ENCODE measurements at places on chromosomes 16 and 17.

DNA sequence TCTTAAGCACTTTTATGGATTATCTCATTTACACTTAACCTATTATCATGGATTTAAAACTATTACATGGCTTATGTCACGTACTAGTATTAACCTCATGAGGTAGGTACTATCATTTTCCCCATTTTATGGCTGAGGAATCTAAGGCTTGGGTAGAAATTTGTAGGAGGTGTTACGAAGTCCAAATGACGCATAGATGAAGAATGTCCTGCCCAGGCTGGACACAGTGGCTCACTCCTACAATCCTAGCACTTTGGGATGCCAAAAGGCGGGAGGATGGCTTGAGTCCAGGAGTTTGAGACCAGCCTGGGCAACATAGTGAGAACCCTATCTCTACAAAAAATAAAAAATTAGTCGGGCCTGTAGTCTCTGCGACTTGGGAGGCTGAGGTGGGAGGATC, 4.8 kb upstream of the C1QL1 start:
- peak; percentile 7 for DNase-seq

- peak; percentile 26 for DNase-seq
These were observed 9.6 kb downstream of the MT1X start for GRCh38 chr16:56691885-56692284.

DNA sequence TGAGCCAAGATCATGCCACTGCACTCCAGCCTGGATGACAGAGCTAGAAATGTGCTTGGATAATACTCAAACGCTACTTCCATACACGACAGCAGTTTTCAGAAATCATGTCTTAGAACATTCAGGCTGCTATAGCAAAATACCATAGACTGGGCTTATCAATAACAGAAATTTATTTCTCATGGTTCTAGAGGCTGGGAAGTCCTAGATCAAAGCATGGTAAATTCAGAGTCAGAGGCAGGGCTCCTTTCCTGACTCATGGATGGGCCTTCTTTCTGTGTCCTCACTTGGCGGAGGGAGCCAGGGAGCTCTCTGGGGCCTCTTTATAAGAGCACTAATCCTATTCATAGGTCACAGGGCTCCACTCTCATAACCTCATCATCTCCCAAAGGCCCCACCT, 24.5 kb upstream of the HERPUD1 start:
- DNase-seq: no peak

DNA sequence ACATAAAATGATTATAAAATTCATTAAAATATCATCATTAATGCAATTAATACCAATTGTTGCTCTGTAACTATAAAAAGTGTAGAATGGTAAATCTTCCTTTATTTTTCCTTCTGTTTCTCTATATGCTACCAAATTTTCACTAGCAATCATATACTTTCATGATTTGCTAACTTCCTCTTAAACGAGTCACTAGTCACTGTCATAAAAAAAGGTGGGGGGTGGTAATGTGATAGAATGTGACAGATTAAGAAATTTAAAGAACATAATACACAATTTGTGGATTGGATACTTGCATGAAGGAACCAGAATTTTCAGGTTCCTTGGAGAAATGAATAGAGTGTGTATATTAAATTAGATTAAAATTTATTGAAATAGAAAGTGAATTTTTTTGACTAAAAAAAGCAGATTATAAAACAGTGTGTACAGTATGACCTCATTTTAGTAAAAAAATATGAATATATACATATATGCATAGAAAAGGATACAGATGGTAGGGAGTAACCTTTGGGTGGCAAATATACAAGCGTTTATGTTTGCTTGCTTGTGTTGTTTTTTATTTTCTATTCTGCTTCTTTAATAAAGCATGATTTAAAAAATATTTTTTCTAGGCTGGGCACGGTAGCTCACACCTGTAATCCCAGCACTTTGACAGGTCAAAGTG, 56.7 kb upstream of the C17orf78 start:
- DNase-seq: no peak

- DNase-seq: no peak
These were observed 53.9 kb upstream of the CCL2 start for GRCh38 chr17:34201225-34201624.

- no peak for DNase-seq
These were observed 6.9 kb upstream of the FASN start for GRCh38 chr17:82104797-82105416.

All from HFFc6 (cell line).